GM23338 (cell line): ENCODE measurements at places on chromosomes 7 and 10.

- H3K4me1 ChIP-seq: no peaks in the 10 kb centered on the region
- DNase-seq: no peak
- H3K4me3 ChIP-seq: no peak overlapping the region
- no peaks in the 10 kb centered on the region for H3K27me3 ChIP-seq
- no peaks in the 10 kb centered on the region for H3K36me3 ChIP-seq
- no peak overlapping the region for H3K27ac ChIP-seq
Measured at GRCh38 chr10:88979153-88979562, 11.4 kb upstream of the FAS start.

DNA sequence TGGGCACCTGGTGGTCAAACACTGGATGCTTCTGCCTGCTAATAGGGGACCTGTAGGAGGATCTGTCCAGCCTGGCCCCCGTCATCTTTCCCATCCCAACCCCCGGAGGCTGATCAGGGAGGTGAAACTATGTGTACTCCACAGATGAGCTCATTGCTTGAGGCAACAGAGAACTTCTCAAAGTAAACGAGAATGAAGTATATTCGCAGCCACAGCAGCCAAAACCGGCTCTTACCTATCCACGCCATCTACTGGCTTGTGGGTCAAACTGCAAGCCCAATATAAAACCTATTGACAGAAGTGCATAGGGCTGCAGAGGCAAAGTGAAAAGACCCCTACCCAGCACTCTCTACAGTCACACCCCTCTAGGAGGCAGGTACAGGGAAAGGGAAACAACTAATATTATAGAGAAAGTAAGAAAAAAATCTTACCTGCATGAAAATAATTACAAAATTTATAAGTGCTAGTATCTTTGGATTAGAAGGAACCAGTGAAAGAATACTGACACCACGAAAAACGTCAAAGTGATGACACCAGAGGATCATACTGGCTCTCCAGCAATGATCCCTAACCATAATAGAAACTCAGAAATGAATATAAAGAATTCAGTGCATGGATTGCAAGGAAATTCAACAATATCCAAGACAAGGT lies 973.5 kb downstream of the ANKRD7 start:
- DNase-seq: peak; percentile 88
- no peaks in the 10 kb centered on the region for H3K27me3 ChIP-seq
- H3K4me3 ChIP-seq: no peak overlapping the region
- no peak overlapping the region for H3K27ac ChIP-seq
- no peaks in the 10 kb centered on the region for H3K36me3 ChIP-seq

- no peak for DNase-seq
- H3K27me3 ChIP-seq: no peaks in the 10 kb centered on the region
- H3K36me3 ChIP-seq: no peaks in the 10 kb centered on the region
- H3K4me1 ChIP-seq: no peaks in the 10 kb centered on the region
- no peak overlapping the region for H3K4me3 ChIP-seq
Measured at GRCh38 chr7:137122145-137122544, 221.4 kb downstream of the PTN start.

DNA sequence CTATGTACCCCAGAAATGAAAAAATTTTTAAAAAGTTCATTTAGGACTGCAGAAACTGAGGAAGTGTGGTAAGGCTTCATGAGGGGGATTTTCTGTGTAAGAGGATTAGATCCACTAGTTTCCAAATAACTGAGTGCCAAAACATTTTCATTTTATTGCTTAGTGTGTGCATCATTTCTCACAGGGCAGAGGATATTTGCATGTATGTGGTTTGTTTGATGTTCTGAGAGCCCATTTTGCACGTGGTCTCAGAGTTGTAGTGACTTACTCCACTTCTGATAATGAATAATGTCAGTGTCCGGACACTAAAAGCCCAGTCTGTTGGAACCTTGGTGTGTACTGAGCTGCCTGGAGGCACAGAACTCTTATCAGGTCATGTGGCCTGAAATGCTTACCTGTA lies 299.9 kb downstream of the AUTS2 start:
- DNase-seq: no peak
- H3K4me3 ChIP-seq: no peak overlapping the region
- H3K27me3 ChIP-seq: no peaks in the 10 kb centered on the region
- peaks cover 6% of the 10 kb centered on the region for H3K4me1 ChIP-seq
- no peak overlapping the region for H3K27ac ChIP-seq

GRCh38 chr10:10786109-10787090 lies 231.3 kb upstream of the CELF2 start:
- no peak overlapping the region for H3K27ac ChIP-seq
- H3K36me3 ChIP-seq: no peaks in the 10 kb centered on the region
- no peaks in the 10 kb centered on the region for H3K27me3 ChIP-seq

GRCh38 chr10:32039734-32040133 lies 16.5 kb downstream of the KIF5B start:
- H3K27me3 ChIP-seq: no peaks in the 10 kb centered on the region
- DNase-seq: no peak
- H3K36me3 ChIP-seq: peaks cover 41% of the 10 kb centered on the region; the same call in 1 of the 2 replicates
- H3K4me3 ChIP-seq: no peak overlapping the region

GRCh38 chr10:88347597-88348304 lies 235.4 kb downstream of the RNLS start:
- peak; percentile 62 for DNase-seq
- H3K27ac ChIP-seq: peak overlapping the region; percentile 57
- no peaks in the 10 kb centered on the region for H3K27me3 ChIP-seq
- peaks cover 39% of the 10 kb centered on the region for H3K4me1 ChIP-seq

- H3K27ac ChIP-seq: no peak overlapping the region
- no peak overlapping the region for H3K4me3 ChIP-seq
- no peaks in the 10 kb centered on the region; the same call in 1 of the 2 replicates for H3K4me1 ChIP-seq
Measured at GRCh38 chr7:2738766-2739549, 51.0 kb downstream of the AMZ1 start.

- no peak overlapping the region for H3K27ac ChIP-seq
- no peaks in the 10 kb centered on the region for H3K36me3 ChIP-seq
- DNase-seq: no peak
- no peaks in the 10 kb centered on the region for H3K4me1 ChIP-seq
Measured at GRCh38 chr10:121138918-121139317, 287.8 kb downstream of the WDR11 start.

DNA sequence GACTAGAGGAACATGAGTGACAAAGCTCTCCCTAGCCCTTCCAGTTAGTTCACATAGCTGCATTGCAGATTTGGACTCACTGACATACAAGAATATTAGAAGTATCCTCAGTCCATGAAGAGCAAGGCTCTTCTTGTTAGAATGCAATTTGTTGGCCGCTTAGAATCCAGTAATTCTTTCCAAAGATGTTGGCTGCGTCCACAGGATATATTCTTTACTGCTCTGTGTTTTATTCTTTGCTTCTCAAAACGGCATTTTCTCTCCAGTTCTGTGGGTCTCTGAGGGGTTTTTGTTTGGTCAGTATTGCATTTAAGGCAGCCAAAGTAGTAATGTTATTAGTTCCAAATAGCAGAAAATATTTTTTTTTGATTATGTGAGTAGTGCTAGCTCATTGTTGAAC lies 588.6 kb downstream of the DNAJB9 start:
- H3K36me3 ChIP-seq: no peaks in the 10 kb centered on the region
- peaks cover 3% of the 10 kb centered on the region; the same call in 1 of the 2 replicates for H3K4me1 ChIP-seq
- DNase-seq: no peak
- no peak overlapping the region for H3K27ac ChIP-seq

DNA sequence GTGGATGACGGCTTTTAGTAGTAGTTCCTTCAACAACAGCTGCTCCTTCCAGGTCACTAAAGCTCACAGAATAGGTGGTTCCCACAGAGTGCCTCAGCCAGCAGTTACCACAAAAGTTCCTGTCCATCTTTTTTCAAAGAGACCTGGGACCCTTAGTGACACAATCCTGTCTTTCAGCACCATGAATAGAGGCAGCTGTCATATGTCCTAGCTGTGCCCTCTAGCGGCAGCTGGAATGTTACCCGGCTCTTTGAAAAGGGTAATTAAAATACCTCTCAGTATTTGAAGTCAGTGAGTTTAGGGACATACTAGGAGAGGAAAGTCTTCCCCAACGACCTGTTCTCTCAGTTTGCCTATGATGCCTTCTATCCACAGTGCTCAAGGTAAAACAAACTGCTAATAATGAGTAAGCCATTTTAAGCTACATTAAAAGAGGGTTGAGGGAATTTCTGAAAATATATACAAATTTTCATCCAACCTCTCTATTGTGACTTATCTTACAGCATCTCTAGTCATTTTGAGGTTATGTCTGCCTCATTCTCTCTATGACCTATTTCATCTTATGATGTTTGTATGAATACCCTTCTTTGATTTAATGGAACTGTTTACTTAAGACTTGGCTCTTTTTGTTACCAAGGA lies 290.8 kb downstream of the NXPH1 start:
- H3K4me1 ChIP-seq: no peaks in the 10 kb centered on the region
- no peaks in the 10 kb centered on the region for H3K27me3 ChIP-seq
- peak; percentile 91 for DNase-seq
- no peak overlapping the region for H3K27ac ChIP-seq

- H3K4me1 ChIP-seq: no peaks in the 10 kb centered on the region; the same call in 1 of the 2 replicates
- no peak overlapping the region for H3K4me3 ChIP-seq
- no peak for DNase-seq
- H3K36me3 ChIP-seq: no peaks in the 10 kb centered on the region; the same call in 1 of the 2 replicates
Measured at GRCh38 chr10:122854648-122855047, 9.0 kb upstream of the CUZD1 start.

DNA sequence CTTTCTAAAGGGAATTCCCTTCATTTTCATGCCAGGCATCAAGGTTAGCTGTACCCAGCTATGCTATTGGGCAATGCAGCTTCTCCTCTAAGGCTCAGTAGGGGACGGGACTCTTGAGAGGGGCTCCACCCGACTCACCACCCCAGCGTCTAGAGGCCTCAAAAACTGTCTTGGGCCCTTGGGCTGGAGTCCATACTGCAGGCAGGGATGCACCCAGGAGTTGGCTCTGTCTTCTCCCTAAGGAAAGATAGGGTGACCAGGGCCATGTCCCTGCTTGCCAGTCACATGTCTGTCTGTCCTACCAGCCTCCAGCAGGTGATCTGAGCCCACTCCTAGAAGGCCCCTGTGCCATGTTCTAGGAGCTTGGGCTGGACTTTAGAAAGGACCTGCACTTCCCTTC lies 1.2 kb downstream of the OPN4 start:
- no peaks in the 10 kb centered on the region for H3K27me3 ChIP-seq
- no peak overlapping the region for H3K27ac ChIP-seq
- H3K4me3 ChIP-seq: no peak overlapping the region
- DNase-seq: no peak
- no peaks in the 10 kb centered on the region for H3K4me1 ChIP-seq
- no peaks in the 10 kb centered on the region for H3K36me3 ChIP-seq

DNA sequence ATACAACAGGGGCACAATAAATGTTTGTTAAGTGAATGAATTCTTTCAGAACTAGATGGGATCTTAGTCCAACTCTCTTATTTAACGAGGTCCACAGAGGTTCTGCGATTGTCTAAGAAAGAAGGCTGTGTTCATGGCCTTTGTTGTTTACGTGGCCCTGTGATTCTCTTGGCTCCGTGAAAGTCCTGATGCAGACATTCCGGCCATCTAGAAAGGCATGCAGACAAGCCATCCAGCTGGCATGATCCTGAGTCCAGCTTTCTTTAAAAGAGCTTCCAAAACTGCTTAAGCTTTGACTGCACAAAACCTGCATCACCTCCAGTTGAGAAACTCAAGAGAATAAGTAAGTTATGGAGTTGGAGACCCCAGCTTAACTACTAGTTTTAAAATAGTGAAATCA lies 26.0 kb downstream of the EGFR start:
- no peak for DNase-seq
- H3K4me1 ChIP-seq: no peaks in the 10 kb centered on the region
- H3K36me3 ChIP-seq: no peaks in the 10 kb centered on the region
- no peaks in the 10 kb centered on the region for H3K27me3 ChIP-seq

DNA sequence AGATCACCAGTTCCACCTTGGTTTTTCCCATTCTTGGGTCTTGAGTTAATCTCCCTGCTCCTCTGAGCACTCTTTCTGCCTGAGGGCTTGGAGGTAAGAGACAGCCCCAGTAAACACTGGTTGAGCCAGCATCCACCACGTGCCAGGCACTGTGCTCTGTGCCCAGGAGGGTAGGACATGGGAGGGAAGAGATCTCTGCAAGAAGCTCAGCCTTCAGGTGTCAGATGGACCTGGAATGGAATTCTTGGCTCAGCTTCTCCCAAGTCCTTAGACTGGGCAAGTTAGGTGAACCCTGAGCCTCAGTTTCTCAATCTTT lies 2.5 kb downstream of the ZYX start:
- H3K4me1 ChIP-seq: peaks cover 28% of the 10 kb centered on the region
- no peaks in the 10 kb centered on the region for H3K27me3 ChIP-seq
- H3K36me3 ChIP-seq: peaks cover 7% of the 10 kb centered on the region; the same call in 1 of the 2 replicates
- no peak for DNase-seq
- H3K4me3 ChIP-seq: 0 out of 2 replicates have a peak overlapping the region, but pooled peaks have one; percentile 20
- peak overlapping the region; percentile 59; the same call in 1 of the 2 replicates for H3K27ac ChIP-seq

DNA sequence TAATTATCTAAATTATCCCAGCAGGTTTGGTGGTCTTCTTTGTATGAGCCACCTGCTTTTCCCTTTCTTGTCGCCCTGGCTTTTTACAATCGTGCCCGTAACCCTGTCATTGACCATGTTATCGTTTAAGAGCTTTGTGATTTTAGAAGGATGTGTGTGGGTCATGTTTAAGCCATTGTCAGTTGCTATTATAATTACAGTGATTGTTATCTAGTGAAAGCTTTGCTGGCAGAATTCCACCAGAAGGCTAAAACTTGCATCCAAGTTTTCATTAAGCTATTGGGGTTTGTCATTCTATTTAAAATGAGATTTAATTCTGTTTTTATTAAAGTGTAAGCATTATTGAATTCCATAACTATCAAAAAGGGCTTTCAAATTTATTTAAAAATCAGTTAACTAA lies 354.2 kb upstream of the TMEM229A start:
- DNase-seq: no peak
- H3K27me3 ChIP-seq: no peaks in the 10 kb centered on the region
- H3K27ac ChIP-seq: no peak overlapping the region
- no peaks in the 10 kb centered on the region for H3K36me3 ChIP-seq
- H3K4me3 ChIP-seq: no peak overlapping the region

- no peak overlapping the region for H3K4me3 ChIP-seq
- no peak for DNase-seq
- H3K27me3 ChIP-seq: no peaks in the 10 kb centered on the region
- no peaks in the 10 kb centered on the region for H3K4me1 ChIP-seq
Measured at GRCh38 chr10:43851030-43851429, 202.3 kb upstream of the ZNF32 start.

DNA sequence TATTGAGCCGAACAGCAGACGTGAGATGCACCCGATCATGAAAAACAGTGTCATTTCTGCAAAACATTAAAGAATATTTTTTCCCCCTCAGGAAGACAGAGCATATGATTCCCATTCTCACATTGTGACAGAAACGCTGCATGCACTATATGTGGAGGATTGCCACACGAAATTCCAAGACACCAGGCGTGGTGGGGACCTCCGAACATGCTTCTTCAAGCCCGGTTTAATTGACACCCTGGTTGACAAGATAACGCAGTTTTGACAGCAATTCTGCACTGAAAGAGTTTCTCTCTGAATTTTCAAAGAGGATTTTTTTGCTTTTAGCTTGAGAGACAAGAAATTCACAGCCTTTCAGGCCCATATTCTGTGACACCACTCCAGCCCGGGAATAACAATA lies 442.8 kb upstream of the NRP1 start:
- peaks cover 10% of the 10 kb centered on the region for H3K4me1 ChIP-seq
- H3K27me3 ChIP-seq: no peaks in the 10 kb centered on the region
- no peaks in the 10 kb centered on the region for H3K36me3 ChIP-seq
- no peak for DNase-seq
- no peak overlapping the region for H3K4me3 ChIP-seq
